Endothelial cell (in vitro differentiated cells): ENCODE measurements at places on chromosomes 7 and 10. TPM values are rescaled to one million over a fixed set of nuclear protein-coding genes. Genes with fewer than 3 reads are reported as not detected.

CXCL12 gene
- 0.97 TPM for total RNA-seq

SHH gene
- 0.26 TPM for total RNA-seq

SPDYE17 gene
- total RNA-seq = not detected

TAF5 gene
- 5.7 TPM for total RNA-seq

SLC35B4 gene
- total RNA-seq = 34.0 TPM

ECHDC3 gene
- total RNA-seq = 6.1 TPM

EPO gene
- 0.33 TPM for total RNA-seq

EIF5AL1 gene
- 0.59 TPM for total RNA-seq

CLEC5A gene
- total RNA-seq = not detected

SCART1 gene
- total RNA-seq = 0.36 TPM

GPR85 gene
- 3.0 TPM for total RNA-seq

CPA4 gene
- not detected for total RNA-seq

CREB5 gene
- 5.6 TPM for total RNA-seq

DPYSL4 gene
- 15.0 TPM for total RNA-seq

PHKG1 gene
- total RNA-seq = not detected

CCDC3 gene
- total RNA-seq = 26.1 TPM

CFAP43 gene
- 0.56 TPM for total RNA-seq

AQP1 gene
- total RNA-seq = 2.7 TPM

SGCE gene
- total RNA-seq = 37.7 TPM

PRRT4 gene
- total RNA-seq = 10.8 TPM

FOXP2 gene
- 9.1 TPM for total RNA-seq

ETV1 gene
- total RNA-seq = 18.2 TPM

PRPS1L1 gene
- total RNA-seq = not detected

HOXA1 gene
- total RNA-seq = 3.5 TPM

NOD1 gene
- total RNA-seq = 32.7 TPM

SLC35G1 gene
- total RNA-seq = 5.0 TPM

ACTR1A gene
- total RNA-seq = 147 TPM

UCN3 gene
- not detected for total RNA-seq

GHRHR gene
- total RNA-seq = 7.5 TPM

RSPH10B2 gene
- 0.51 TPM for total RNA-seq

CCDC126 gene
- 10.2 TPM for total RNA-seq

UBN2 gene
- total RNA-seq = 22.2 TPM

OR2A5 gene
- total RNA-seq = not detected

CLDN3 gene
- 0.36 TPM for total RNA-seq

UPK3BL2 gene
- total RNA-seq = 9.3 TPM

MORN4 gene
- 10.9 TPM for total RNA-seq

ZMIZ1 gene
- total RNA-seq = 102 TPM

ITPRID1 gene
- total RNA-seq = not detected

AKR1D1 gene
- not detected for total RNA-seq

IL6 gene
- total RNA-seq = not detected

PMS2 gene
- total RNA-seq = 16.3 TPM

CYP2C19 gene
- total RNA-seq = not detected

HMX3 gene
- total RNA-seq = not detected

PKD1L1 gene
- total RNA-seq = 4.8 TPM

ZNF467 gene
- 64.2 TPM for total RNA-seq

IDI2 gene
- not detected for total RNA-seq

HHEX gene
- 182 TPM for total RNA-seq

DDC gene
- not detected for total RNA-seq

AGK gene
- total RNA-seq = 32.0 TPM

PDZD8 gene
- total RNA-seq = 25.6 TPM

GIMAP7 gene
- 2.2 TPM for total RNA-seq

GDF2 gene
- not detected for total RNA-seq

ITIH2 gene
- total RNA-seq = not detected

ZCCHC24 gene
- total RNA-seq = 60.0 TPM

VWC2 gene
- 0.05 TPM for total RNA-seq

DGKI gene
- 0.69 TPM for total RNA-seq

DEPP1 gene
- 22.5 TPM for total RNA-seq

CRHR2 gene
- 0.38 TPM for total RNA-seq

GJD4 gene
- not detected for total RNA-seq

PDZD7 gene
- 0.54 TPM for total RNA-seq
